A673 (cell line): ENCODE measurements at places on chromosomes 13 and 19. TPM values are rescaled to one million over a fixed set of nuclear protein-coding genes. Genes with fewer than 3 reads are reported as not detected.

GRCh38 chr19:18940769-18941627, at the start of gene HOMER3:
Gene HOMER3, minus strand, starts transcription at chr19:18941217. Its CDS starts 2,235 bp downstream, at chr19:18938982.
- H3K27me3 ChIP-seq: no peaks in the 10 kb centered on the region
- peak; percentile 76 for DNase-seq
- H3K36me3 ChIP-seq: no peaks in the 10 kb centered on the region
- peak within 1 kb of the TSS; percentile 68 for H3K27ac ChIP-seq
- peak within 1 kb of the TSS; percentile 78 for H3K4me3 ChIP-seq

- H3K27ac ChIP-seq: no peak overlapping the region
- H3K4me3 ChIP-seq: no peak overlapping the region
- no peaks in the 10 kb centered on the region for H3K36me3 ChIP-seq
Observed at GRCh38 chr13:46571189-46571908, 18.4 kb downstream of the LRCH1 start.

KHSRP gene
- 649 and 671 TPM in 2 replicates for total RNA-seq

- no peak overlapping the region for H3K4me3 ChIP-seq
- H3K4me1 ChIP-seq: no peaks in the 10 kb centered on the region
- H3K27ac ChIP-seq: no peak overlapping the region
- peaks cover 13% of the 10 kb centered on the region for H3K36me3 ChIP-seq
Observed at GRCh38 chr19:10353793-10354391, 14.5 kb upstream of the ICAM3 start.

DNA sequence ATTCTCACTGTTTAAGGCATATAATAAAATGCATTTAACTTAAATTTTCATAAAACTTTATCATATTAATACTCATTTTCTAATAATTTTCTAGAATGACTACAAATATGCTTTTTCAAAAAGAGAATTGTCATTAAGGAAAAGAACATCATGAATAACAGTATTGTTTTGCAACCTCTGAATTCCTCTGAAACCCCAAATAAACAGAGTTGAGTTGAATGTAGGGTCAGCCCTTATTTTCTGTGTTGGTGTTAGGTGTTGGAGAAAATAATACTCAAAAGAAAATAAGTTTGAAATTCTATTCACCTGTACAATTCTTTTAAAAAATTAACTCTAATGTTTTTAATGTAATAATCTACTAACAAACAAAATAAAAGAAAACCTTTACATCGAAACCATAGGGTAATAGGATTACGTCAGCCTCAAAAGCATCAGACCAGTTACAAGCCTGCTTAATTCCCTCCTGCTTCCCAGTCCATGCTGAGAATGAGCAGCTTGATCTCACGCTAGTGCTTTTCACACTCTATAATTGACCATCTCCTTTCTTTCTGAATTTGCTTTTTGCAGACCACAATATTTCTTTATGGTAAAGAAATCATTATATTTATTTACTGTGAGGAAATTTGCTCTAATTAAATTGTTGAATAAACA, 160.9 kb downstream of the PCDH9 start:
- no peaks in the 10 kb centered on the region for H3K4me1 ChIP-seq
- H3K27me3 ChIP-seq: peaks cover 16% of the 10 kb centered on the region
- no peaks in the 10 kb centered on the region for H3K36me3 ChIP-seq
- DNase-seq: no peak
- no peak overlapping the region for H3K4me3 ChIP-seq

SH2D3A gene
- 0.95 and 1.7 TPM in 2 replicates for total RNA-seq

ZNF846 gene
- 3.9 and 7.7 TPM in 2 replicates for total RNA-seq

GRCh38 chr13:30331331-30331771, 24.0 kb upstream of the KATNAL1 start:
- no peak overlapping the region for H3K27ac ChIP-seq
- no peak for DNase-seq
- H3K27me3 ChIP-seq: no peaks in the 10 kb centered on the region
- no peak overlapping the region for H3K4me3 ChIP-seq

- DNase-seq: peak; percentile 41
- H3K4me3 ChIP-seq: no peak overlapping the region
- H3K27ac ChIP-seq: no peak overlapping the region
- peaks cover 12% of the 10 kb centered on the region for H3K4me1 ChIP-seq
Observed at GRCh38 chr19:53903055-53903680, 5.9 kb upstream of the CACNG7 start.

GRCh38 chr13:95457294-95457693, 95.2 kb upstream of the CLDN10 start:
- no peaks in the 10 kb centered on the region for H3K36me3 ChIP-seq
- peaks cover 3% of the 10 kb centered on the region for H3K4me1 ChIP-seq
- H3K27ac ChIP-seq: no peak overlapping the region
- no peaks in the 10 kb centered on the region for H3K27me3 ChIP-seq
- DNase-seq: no peak

DNA sequence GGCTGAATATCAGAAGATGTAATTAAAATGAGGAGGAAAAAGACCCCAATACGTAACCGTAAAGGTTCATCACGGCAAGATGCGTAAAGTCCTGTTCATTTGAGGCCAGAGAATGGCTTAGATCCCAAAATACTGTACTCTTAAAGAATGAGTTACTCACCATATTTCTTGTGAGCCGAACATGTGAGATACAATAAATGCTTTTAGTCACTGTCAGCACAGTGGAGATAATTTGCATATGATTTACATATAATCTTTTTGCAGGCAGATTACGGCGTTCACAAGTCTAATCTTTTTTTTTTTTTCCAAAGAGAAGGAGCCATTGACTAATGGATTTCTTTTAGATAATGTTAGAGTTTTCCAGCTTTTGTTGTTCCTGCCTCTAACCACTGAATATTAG, 28.4 kb downstream of the AMER2 start:
- peak overlapping the region; percentile 5 for H3K4me3 ChIP-seq
- no peaks in the 10 kb centered on the region for H3K36me3 ChIP-seq
- H3K27me3 ChIP-seq: no peaks in the 10 kb centered on the region
- DNase-seq: peak; percentile 45
- H3K27ac ChIP-seq: peak overlapping the region; percentile 66

PLK5 gene
- not detected in 2 replicates for total RNA-seq

DNA sequence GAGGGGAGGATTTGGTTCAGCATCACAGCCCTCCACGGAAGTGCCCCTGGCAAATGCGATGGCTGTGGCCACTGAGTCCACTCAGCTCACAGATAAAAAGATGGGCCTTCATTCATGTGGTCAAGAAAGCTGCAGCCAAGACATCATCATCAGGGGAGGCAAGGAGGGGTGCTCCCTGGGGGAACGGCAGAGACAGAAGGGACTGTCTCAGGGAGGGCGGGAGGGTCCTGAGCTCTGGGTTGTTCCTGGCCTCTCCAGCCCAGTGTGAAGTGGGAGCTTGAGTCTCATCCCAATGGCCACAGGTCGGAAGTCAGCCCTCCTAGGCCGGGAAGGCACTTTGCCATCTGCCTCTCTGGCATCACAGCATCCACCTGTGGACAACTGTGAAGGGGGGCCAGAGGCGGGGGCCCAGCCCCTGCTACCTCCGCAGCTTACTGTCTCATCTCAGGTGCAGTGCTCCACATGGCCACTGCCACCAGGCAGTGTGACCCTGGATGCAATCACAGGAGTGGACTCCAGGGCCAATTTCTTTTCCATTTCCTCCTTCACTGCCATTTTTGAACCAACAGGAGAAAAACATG, 137.8 kb upstream of the SOX1 start:
- H3K27ac ChIP-seq: no peak overlapping the region
- H3K36me3 ChIP-seq: no peaks in the 10 kb centered on the region
- H3K27me3 ChIP-seq: peaks cover 76% of the 10 kb centered on the region
- H3K4me3 ChIP-seq: no peak overlapping the region

DNA sequence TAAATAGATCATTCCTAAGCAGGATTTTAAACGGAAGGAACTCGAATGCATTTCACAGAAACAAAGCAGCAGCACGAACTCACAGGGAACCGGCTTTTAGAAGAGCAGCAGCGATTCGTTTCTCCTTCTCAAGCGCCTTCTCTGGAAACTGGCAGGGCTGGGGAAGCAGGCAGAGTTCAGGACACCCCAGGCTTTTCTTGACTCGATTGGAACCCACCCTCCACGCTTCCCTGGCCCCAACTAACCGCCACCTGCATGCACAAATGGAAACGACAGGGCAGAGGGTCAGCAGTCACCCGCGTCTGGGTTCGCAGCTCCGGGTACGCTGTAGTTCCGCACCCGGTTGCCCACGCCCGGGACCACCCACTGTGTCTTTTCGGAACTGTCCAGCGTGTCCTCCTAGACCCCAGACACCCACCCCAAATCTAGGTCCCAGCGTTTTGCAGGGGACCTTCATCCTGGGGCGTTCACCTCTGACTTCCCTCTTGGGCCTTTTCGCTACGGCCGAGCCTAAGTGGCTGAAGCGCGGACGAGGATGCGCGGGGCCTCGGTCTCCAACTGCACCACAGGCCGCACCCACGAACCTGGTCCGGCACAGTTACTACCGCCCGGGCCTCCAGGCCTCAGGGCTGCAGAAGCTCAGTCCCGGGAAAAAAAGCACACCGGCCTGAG, 500 bp downstream of the ZFP30 start:
- peak overlapping the region; percentile 80 for H3K27ac ChIP-seq
- peak overlapping the region; percentile 78 for H3K4me3 ChIP-seq
- H3K36me3 ChIP-seq: peaks cover 4% of the 10 kb centered on the region
- DNase-seq: peak; percentile 61

GRCh38 chr13:33312150-33312860, 26.8 kb upstream of the STARD13 start:
- no peak overlapping the region for H3K4me3 ChIP-seq
- no peaks in the 10 kb centered on the region for H3K27me3 ChIP-seq
- H3K27ac ChIP-seq: peak overlapping the region; percentile 27
- peak; percentile 47 for DNase-seq
- peaks cover 16% of the 10 kb centered on the region for H3K4me1 ChIP-seq

- no peak overlapping the region for H3K27ac ChIP-seq
- H3K27me3 ChIP-seq: no peaks in the 10 kb centered on the region
- no peak for DNase-seq
- H3K36me3 ChIP-seq: no peaks in the 10 kb centered on the region
- H3K4me3 ChIP-seq: no peak overlapping the region
Observed at GRCh38 chr13:19561585-19561984, 253 bp upstream of the TPTE2 start.

DIAPH3 gene
- total RNA-seq: 62.3 and 65.7 TPM in 2 replicates

GRCh38 chr13:98310485-98311199, 133.6 kb upstream of the RNF113B start:
- no peaks in the 10 kb centered on the region for H3K36me3 ChIP-seq
- no peak overlapping the region for H3K27ac ChIP-seq
- peaks cover 27% of the 10 kb centered on the region for H3K4me1 ChIP-seq
- DNase-seq: no peak

FGF22 gene
- total RNA-seq: 0.19 and 0.57 TPM in 2 replicates

DNA sequence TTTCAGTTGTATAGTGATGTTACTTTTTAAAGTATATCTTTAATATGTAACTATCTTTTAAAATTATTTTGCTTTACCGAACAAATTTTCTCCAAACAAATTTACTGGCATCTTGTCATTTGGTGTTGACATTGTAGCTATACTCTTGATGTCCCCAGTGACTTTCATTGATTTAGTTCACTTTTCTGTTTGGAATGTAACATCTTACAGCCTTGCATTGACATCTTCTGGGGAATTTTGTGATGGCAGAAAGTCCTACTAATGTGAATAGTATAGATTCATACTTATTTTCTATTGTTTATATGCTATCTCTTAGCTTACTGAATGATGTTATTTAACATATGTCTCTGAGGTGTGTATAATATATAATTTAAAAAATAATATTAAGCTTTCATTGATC, 800.9 kb upstream of the ATXN8OS start:
- no peaks in the 10 kb centered on the region for H3K27me3 ChIP-seq
- H3K4me3 ChIP-seq: no peak overlapping the region
- H3K36me3 ChIP-seq: no peaks in the 10 kb centered on the region
- H3K4me1 ChIP-seq: no peaks in the 10 kb centered on the region
- no peak overlapping the region for H3K27ac ChIP-seq

TEX101 gene
- not detected in 2 replicates for total RNA-seq

DNA sequence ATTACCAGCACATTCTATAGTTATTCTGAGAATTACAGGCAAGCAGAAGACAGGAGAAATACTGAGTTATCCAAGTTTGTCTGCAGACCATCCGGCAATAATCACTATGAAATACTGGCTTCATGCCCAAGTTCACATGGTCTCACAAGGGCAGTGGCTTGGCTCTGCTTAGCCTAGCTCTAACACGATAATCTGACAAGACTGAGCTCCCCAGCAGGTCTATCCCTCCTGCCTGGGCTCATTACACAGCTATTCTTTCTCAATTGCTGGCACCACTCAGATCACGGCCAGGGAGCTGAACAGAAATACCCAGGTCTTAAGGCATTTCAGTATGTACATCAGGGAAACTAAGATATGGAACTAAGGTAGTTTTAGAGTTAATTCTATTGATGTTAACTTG, 361.6 kb upstream of the PCDH20 start:
- H3K4me1 ChIP-seq: peaks cover 43% of the 10 kb centered on the region
- peak overlapping the region; percentile 23 for H3K4me3 ChIP-seq
- H3K27me3 ChIP-seq: no peaks in the 10 kb centered on the region

DNA sequence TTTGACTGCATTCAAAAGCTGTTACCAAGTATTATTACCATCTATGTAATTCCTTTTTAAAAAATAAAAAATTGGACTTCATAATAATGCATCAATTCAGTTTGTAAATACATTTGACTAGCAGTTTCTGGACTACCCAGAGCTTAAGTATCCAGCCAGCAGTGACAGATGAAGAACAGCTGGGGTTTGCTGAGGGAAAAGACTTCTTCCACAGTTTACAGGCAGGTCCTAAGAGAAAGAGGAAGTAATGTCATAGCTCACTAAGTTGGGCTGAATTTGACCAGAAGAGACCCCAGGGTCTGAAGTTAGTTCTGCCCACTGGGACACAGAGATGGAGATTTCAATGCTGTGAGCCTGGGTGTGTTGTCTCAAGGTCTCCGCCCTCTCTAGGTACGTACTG, 96.4 kb downstream of the MBNL2 start:
- no peak overlapping the region for H3K4me3 ChIP-seq
- no peaks in the 10 kb centered on the region for H3K4me1 ChIP-seq
- H3K27me3 ChIP-seq: no peaks in the 10 kb centered on the region

KMT2B gene
- total RNA-seq: 49.1 and 51.0 TPM in 2 replicates

PAN3 gene
- 41.5 and 46.1 TPM in 2 replicates for total RNA-seq

GRCh38 chr19:43594710-43595604, 977 bp downstream of the IRGQ start:
- H3K4me3 ChIP-seq: peak overlapping the region; percentile 78
- H3K27me3 ChIP-seq: no peaks in the 10 kb centered on the region
- peaks cover 12% of the 10 kb centered on the region for H3K4me1 ChIP-seq
- peak overlapping the region; percentile 88 for H3K27ac ChIP-seq
- H3K36me3 ChIP-seq: peaks cover 27% of the 10 kb centered on the region

CACNG6 gene
- total RNA-seq: 0.50 TPM in 1 of 2 replicates, not detected in the other

- H3K4me1 ChIP-seq: no peaks in the 10 kb centered on the region
- H3K4me3 ChIP-seq: no peak overlapping the region
- H3K36me3 ChIP-seq: no peaks in the 10 kb centered on the region
- no peaks in the 10 kb centered on the region for H3K27me3 ChIP-seq
- no peak overlapping the region for H3K27ac ChIP-seq
Observed at GRCh38 chr13:63025741-63026140, 1610.1 kb upstream of the PCDH20 start.

ASF1B gene
- 50.0 and 54.6 TPM in 2 replicates for total RNA-seq
